ENCODE measurements at places on chromosomes 6 and 20.

- DNase-seq, result no peak
Observed at GRCh38 chr6:56288347-56288746, 41.0 kb upstream of the COL21A1 start.

GRCh38 chr6:114690625-114691024 lies 347.8 kb upstream of the HS3ST5 start:
- DNase-seq, result no peak

GRCh38 chr6:101443315-101443714 lies 49.8 kb downstream of the GRIK2 start:
- DNase-seq, result no peak

GRCh38 chr6:100281471-100281901 lies 183.2 kb downstream of the SIM1 start:
- no peak for DNase-seq

DNA sequence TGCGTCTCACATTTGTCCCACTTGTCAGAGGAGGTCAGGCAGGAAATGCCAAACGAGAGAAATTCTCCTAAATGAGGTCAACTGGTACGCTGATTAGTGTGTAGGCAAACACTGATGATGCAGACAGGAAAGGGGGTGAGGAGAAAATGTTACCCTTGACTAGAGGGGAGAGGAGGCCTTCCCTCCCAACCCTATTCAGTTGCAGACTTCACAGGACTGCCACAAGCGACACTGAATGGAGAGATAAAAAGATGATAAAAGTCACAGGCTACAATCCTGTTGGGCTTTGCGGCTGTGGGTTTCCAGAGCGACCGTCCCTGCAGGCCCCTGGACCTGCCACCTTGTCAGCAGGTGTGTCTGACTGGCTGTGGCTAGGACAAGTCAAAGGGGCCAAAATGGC lies 569.4 kb downstream of the CDH26 start:
- DNase-seq, result no peak

DNA sequence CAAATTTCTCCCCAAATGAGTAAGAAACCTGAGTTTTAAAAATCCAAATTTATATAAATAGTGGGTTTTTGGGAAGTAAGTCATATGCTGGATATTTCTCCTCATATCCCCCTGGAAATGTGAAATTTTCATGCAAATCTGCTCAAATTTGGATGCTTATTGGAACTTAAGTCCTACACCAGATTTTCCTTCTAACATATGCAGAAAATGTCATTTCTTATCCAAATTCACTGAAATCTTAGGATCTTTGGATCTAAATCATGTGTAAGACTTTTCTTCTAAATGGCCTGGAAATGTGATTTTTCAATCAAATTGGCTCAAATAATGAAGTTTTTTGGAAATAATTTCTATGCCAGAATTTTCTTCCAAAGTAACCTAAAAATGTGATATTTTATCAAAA lies 33.0 kb downstream of the ZNF133 start:
- DNase-seq, result no peak

GRCh38 chr6:38172739-38173410 lies 353.3 kb downstream of the ZFAND3 start:
- DNase-seq, result no peak

DNA sequence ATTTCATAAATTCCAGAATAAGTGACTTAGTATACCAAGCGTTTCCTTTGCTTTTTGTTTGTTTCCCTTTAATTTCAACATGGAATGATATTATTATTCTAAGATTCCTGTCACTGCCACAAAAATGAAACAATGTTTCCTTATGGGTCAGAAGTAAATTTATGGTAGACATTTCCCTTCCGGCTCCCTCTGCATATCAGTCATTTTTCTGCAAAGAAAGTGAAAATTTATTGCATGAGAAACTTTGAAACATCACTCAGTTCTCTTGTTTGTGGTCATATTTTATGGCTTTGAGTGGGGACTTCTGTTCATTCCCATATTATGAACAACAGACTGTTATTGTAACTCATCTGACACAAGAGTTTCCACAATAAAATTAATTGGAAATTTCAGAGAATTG lies 97.8 kb downstream of the NKAIN2 start:
- no peak for DNase-seq
